ENCODE measurements at places on chromosomes 1 and 21.

- DNase-seq, result no peak
These were observed 255.1 kb upstream of the RAB4A start for GRCh38 chr1:229015806-229016205.

- no peak for DNase-seq
These were observed 5.2 kb downstream of the RCSD1 start for GRCh38 chr1:167635156-167635648.

- no peak for DNase-seq
These were observed 154.6 kb downstream of the FOXD2 start for GRCh38 chr1:47592296-47593012.

GRCh38 chr1:3599816-3600215, 11.5 kb downstream of the MEGF6 start:
- DNase-seq, result no peak

GRCh38 chr1:200740571-200741208, 2.0 kb downstream of the CAMSAP2 start:
- no peak for DNase-seq
